ENCODE measurements at places on chromosomes 6 and 20.
A peak's percentile ranks its signal among the peaks of the same experiment; 100 is the strongest.

DNA sequence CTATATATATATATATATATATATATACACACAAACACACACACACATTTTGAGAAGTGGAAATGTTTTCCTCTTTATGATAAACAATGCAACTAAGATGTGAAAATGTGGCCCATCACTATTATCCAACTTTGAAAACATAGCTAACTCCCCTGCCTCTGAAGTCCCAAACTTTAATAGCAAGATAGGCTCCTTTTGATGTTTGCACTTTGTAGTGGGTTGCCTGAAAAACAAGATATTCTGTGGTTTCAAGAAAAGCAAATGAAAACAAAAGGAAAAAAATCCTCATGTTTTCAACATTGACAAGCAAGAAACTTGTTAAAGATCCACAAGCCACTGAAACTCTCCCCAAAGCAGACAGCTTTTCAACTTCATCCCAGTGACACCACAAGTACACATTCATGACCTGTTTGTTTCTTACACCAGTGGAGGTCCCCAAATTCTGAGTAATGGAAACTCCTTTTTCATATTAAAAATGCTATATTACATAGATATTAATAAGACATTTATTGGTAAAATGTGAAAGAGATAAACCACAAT lies 90.0 kb downstream of the IPCEF1 start:
- DNase-seq, result no peak

DNA sequence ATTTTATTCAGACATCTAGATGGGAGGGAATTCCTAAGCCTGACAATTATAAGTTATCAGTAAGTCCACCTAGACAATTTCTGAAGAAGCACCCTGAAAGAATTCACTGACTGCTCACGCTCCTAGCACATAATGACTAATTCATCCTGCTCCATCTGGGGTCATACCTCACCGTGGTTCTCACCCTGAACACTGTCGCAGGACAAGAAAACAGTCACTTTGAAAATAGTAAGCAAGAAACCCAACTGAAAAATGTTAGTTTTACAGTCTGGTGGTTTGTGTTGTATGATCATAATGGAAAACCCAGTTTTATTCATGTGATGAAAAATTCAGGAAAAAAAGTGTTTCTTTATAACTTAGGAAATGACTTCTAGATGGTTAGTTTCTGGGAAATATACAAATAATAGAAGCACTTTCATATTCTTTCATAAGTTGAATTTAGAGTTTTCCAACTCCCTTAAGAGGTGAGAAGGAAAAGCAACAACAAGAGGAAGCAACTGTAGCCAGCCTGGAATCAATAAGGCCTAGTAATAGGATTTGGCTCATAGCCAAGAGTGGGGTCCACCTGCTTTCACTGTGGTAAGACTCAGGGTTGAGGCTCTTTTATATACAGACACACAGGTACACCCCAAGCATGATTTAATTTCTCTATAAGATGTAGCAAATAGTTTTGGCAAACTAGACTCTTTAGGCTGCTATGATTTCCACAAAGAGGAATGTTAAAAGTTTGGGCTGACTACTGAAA lies 94.1 kb downstream of the HIVEP2 start:
- peak; percentile 48 for DNase-seq

- peak; percentile 11 for DNase-seq
Measured at GRCh38 chr6:10269814-10270472, 144.9 kb downstream of the TFAP2A start.

- DNase-seq, result no peak
Measured at GRCh38 chr6:167324111-167324510, 775 bp upstream of the TTLL2 start.

DNA sequence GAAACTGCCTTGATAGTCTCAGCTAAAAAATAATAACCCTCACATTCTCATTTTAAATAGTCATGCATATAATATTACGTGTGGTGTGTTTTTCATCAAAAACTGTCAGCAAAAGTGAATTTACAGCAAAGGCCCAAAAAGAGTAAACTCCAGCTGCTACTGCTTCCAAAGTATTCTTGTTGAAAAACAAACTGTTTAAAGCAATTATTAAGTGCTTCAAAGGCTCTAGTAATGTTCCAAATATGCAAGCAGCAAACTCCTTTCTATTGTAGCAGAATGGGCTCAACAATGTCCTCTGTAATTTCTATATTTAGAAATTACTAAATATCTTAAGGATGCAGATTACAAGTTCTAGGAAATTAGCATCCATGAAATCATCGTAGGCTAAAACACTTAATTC lies 280.0 kb upstream of the TBX18 start:
- DNase-seq, result no peak
